ENCODE measurements at places on chromosomes 3 and 15.

GRCh38 chr3:25460751-25461150 is 32.7 kb downstream of the RARB start:
- no peak for DNase-seq

DNA sequence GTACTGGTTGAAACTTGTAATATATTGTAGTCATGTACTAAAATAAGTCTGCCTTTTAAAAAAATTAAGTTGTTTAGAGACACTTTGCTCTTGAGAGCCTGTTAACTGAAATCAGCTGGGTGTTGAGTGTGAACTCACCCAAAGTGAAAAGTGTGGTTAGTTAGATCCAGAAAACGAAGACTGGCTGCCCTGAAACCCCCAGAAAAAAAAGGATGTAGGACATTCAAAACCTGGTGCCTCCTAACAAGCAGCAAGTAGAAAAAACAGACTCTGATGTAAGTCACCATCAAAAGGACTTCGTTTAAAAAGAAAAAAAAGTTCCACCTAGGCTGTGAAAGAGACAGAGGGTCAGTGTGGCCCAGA is 40.8 kb downstream of the UMPS start:
- no peak for DNase-seq

GRCh38 chr3:159829056-159829455 is 159.6 kb upstream of the IL12A start:
- no peak for DNase-seq

DNA sequence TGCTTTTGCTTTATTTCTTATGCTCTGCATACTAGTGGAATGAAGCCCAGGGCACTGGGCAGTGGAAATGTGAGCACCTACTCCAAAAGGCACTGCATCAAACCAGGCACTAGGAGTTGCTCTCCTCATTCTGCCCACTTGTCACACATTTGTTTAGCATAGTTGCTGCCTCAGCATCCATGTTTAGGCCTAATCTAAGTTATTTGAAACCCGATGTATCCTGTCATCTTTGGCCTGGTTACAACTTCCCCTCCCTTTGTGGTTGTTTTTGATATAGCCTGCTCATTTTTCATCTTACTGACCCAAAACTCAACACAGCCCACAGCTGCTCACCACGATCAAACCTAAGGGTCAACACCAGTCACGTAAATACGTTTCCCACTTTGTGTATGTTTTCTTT is 82.2 kb upstream of the SELENOK start:
- DNase-seq = no peak

DNA sequence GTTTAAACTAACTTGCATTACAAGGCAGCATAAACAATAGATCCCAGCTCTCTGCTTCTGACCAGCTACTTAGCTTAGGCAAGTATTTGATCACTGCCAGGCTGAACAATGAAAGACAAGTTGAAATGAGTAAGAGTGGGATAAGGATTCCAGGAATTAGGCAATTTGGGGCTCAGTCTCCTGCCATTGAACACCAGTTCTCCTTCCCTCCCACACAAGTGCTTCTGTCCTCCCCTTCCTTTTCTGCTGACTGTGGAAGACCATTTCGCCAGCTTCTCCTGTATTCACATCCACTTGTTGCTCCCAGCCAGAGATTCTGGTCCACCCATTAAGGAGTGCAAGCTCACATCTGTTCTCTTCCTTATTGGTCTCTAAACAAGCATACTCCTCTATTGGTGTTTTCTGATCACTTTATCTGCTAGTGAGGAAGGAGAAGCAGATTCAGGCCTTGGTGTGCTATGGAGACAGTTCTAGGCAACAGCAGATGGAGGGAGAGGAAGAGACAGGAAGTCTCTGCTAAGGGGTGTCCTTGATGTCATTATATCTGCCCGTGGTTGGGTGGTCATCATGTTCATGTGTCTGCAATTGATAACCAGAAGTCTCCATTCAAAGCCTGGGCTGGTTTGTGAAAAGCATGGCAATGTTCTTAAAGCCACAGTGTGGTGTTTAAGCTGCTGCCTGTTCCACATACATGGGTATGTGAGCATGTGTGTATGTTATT is 121.5 kb downstream of the PLCL2 start:
- no peak for DNase-seq

Measured in activated CD4-positive, alpha-beta T cell treated with anti-CD3 and anti-CD28 coated beads, Interleukin-2, amount 50 U/mL, for 4 hours (primary cell).